ENCODE measurements at places on chromosomes 3 and 15.

- DNase-seq, result no peak
Measured at GRCh38 chr3:189460511-189460910, 170.7 kb upstream of the TP63 start.

- no peak for DNase-seq
Measured at GRCh38 chr15:47846128-47846868, 129.0 kb downstream of the SEMA6D start.

DNA sequence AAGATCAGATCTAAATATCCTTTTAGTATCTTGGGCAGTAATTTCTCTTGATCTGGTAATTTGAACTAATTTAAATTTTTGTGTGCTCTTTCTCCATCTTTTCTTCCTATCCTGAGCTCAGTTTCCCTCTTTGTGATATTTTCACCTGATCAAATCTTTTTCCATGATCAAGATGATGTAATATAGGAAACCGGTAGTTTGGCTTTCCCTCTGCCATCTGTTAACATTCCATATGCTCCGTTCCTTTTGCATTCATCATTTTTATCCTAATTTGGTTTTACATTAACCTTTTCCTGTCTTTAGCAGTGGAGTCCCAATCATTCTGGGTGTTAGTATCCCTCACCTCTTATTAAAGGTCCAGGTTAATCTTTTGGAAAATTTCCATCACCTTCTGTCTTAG is 5.9 kb upstream of the ABHD6 start:
- no peak for DNase-seq

- no peak for DNase-seq
Measured at GRCh38 chr3:190261015-190261414, 61.2 kb downstream of the CLDN1 start.

GRCh38 chr3:129937717-129938116 is 36.8 kb upstream of the TRH start:
- DNase-seq, result no peak

DNA sequence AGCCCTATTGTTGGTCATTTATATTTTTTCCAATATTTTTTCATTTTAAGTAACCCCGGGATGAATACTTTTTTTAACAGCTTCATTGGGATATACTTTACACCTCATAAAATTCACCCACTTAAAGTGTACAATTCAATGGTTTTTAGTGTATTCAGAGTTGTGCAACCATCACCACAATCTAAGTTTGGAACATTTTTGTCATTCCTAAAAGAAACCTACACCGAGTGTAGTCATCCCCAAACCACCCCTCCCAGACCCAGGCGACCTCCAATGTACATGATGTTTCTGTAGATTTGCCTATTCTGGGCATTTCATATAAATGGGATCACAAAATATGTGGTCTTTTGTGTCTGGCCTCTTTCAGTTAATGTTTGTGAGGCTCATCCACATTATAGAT is 118.3 kb upstream of the FRMD4B start:
- DNase-seq, result peak; percentile 32

DNA sequence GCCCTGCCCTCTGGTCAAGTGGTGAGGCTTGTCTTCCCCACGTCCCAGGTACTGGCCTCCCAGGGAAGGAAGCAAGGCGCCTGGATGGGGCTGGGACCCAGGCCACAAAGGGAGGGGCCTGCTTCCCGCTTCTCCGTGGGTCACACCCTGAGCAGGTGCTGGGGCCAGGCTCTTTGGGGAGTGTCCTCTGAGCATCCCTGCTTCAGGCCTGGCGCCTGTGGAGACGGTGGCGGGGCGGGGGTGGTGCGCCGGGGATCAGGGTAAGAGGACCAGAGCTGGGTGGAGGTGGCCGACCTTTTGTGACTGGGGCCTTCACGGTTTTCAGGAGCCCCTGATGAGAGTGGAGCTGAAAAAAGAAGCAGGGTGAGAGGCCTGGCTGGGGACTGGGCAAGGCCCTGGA is 3.6 kb downstream of the PLA2G4B start:
- DNase-seq, result no peak

DNA sequence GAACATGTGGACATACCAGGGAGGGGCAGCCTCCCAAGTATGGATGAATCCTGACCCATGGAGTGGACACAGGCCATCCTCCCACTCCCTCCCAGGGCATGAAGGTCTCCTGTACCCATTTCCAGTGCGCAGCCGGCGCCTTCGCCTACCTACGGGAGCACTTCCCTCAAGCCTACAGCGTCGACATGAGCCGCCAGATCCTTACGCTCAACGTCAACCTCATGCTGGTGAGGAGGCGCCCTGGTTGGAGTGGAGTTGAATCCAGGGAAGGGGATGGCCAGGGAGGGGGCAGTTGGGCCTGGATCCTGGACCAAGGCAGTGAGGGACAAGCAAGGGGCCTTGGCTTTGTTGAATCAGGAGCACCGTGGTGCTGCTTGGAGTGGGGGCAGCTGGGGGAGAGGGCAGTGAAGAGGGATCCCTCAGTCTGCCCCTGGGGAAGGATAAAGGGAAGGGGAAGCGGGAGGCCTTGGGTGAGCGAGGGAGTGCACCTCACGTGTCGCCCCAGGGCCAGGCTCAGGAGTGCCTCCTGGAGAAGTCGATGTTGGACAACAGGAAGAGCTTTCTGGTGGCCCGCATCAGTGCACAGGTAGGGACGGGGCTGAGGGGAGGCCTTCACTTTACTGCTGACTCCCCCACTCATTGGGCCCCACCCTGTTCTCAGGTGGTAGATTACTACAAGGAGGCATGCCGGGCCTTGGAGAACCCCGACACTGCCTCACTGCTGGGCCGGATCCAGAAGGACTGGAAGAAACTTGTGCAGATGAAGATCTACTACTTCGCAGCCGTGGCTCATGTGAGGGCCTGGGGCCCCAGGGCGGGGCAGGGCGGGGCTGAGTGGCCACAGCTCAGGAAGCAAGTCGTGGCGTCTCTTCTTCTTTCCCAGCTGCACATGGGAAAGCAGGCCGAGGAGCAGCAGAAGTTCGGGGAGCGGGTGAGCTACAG is 25.3 kb downstream of the PTPN23 start:
- DNase-seq, result no peak

DNA sequence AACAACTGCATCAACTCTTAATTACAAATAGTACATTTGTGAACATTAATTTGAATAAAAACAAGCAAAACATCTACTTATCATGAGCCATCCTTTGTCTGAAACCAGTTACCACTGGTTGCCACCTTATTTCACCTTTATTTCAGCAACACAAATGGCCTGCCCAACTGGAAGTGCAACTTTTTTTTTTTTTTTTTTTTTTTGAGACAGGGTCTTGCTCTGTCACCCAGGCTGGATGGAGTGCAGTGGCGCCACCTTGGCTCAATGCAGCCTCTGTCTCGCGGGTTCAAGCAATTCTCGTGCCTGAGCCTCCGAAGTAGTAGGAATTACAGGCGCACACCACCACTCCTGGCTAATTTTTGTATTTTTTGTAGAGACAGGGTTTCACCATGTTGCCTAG is 13.1 kb downstream of the WDR82 start:
- no peak for DNase-seq

- no peak for DNase-seq
Measured at GRCh38 chr3:144165482-144165881, 193.9 kb downstream of the DIPK2A start.

DNA sequence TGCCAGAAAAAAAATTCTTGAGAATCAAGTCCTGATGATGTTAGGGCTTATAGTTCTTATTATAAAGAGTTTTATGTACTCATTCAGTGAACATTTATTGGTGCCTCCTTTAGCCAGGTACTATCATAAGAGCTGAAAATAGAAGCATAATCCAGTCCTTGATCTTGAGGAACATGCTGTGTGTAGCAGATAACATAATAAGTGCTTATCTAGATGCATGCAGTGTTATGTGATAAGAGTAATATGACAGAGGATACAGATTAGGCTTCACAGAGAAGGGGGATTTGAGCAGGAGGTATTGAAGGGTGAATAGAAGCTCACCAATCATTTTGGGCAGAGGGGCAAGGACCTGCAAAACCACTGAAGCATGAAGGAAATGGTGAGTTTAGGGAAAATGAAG is 1.1 kb downstream of the CCR2 start:
- no peak for DNase-seq

DNA sequence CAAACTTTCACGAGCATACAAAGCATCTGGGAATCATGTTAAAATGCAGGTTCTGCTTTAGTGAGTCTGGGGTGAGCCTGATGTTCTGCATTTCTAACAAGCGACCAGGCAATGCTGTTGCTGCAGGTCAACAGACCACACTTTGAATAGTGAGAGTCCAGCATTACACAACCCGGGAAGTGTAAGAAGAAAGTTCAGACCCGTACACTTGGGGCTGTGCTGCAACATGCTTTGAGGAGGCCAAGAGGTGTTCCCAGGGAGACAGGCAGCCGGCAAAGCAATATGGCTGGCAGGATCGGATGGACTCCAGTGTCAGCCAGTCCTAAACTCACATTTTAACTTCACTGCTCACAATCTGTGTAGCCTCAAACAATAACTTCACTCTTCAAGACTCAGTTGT is 134.2 kb downstream of the LIPC start:
- no peak for DNase-seq

DNA sequence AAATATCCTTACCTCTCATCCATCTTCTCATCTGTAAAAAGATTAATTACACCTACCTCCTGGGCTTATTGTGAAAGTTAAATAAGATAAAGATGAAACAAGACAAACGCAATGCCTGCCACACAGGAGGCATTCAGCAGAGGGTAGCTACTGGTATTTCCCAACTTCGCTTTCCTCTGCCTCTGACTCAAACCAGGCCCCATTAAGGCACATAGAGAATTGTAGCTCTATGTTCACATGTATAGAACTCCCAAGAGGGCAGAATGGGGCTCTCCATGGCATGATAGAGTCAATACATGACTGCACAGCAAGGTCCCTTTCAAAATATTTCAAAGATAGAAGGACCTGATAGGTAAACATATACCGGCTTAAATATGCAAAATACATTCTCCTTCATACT is 1.4 kb downstream of the LYSMD2 start:
- DNase-seq, result no peak

- no peak for DNase-seq
Measured at GRCh38 chr15:76253691-76254473, 57.4 kb downstream of the ETFA start.

DNA sequence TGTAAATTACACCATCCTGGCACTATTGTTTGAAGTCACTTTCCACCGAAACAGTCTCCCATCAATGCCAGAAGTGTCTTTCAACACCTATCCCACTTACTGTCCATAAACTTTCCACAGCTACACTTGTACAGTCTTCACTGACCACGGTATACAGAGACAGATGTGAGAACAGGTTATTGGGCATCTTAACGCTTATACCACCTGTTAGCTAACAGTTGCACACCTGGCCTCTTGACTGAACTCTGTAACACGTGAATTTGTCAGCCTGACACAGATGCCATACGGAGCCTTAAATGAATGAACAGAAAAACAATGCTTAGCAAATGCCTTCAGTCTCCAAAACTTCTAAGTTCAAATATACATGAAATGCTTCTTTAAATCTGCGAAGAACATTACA is 440.5 kb downstream of the SHQ1 start:
- no peak for DNase-seq

GRCh38 chr15:94306700-94307650 is 75.6 kb downstream of the MCTP2 start:
- peak; percentile 54 for DNase-seq

GRCh38 chr3:114872588-114872987 is 274.5 kb downstream of the ZBTB20 start:
- DNase-seq, result no peak

- DNase-seq, result no peak
Measured at GRCh38 chr3:127119693-127120464, 73.1 kb upstream of the PRR23E start.

- DNase-seq, result no peak
Measured at GRCh38 chr3:179401561-179401960, 49.7 kb downstream of the GNB4 start.

GRCh38 chr15:80155001-80155377 is 2.2 kb downstream of the FAH start:
- DNase-seq, result no peak

DNA sequence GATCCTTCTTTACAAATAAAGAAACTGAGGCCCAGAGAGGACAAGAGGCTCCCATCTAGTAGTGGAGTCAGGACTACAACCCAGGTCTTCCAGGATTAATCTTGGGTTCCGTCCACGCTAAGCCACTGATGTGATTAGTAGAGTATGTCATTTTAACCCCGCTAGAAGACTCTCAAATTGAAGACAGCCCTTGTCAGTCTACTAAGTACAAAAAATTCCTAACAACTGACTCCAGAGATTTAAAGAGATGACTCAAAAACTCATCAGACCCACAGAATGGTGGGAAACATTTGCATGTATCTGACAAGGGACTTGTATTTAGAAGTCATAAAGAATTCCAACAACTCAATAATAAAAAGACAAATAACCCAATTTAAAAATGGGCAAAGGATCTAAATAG is 145.3 kb downstream of the CNTN3 start:
- no peak for DNase-seq

- no peak for DNase-seq
Measured at GRCh38 chr3:144566320-144566719, 594.7 kb downstream of the DIPK2A start.

GRCh38 chr15:29102911-29103823 is 166.5 kb downstream of the NSMCE3 start:
- no peak for DNase-seq

DNA sequence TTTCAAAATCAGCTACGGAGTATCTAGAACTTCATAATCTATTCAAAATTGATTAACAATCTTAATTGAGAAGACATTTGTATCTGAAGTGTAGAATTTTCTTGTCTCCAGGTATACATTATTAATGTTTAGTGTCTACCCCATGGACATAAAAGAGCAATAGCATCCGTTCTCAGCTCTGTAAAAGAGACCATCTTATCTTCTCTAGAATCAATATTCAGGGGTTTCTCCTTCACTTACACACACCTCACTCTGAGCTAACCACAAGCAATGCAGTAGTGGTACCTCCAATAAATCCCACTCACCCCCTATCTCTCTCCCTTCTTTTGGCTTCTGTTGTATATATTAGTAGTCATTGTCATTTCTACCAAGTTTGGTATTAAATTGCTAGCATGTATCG is 16.2 kb downstream of the MBNL1 start:
- no peak for DNase-seq

GRCh38 chr3:160876643-160877042 is 120.6 kb downstream of the PPM1L start:
- DNase-seq, result no peak

GRCh38 chr15:70358871-70359647 is 261.3 kb upstream of the TLE3 start:
- DNase-seq, result no peak

DNA sequence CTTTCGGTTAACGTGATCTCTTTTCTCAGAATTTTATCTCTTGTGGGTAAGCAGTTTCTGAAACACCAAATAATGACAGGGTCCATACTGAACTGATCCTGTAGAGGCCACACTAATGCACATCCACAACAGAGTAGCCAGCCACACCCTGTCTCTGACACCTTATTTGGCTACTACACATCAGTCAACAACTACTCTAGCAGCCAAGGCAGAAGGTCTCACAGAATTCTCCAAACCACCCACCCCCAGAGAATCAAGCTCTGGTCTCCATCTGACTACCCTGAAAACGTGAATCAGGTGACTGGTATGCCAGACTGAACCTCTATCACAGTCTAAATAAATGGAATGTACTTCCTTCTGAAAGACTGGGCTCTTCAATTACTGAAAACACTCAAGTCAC is 38.0 kb downstream of the EDC3 start:
- peak; percentile 10 for DNase-seq

GRCh38 chr3:148906667-148907066 is 41.6 kb downstream of the CPA3 start:
- DNase-seq, result no peak

- no peak for DNase-seq
Measured at GRCh38 chr15:63701365-63701764, 104.2 kb downstream of the FBXL22 start.
